SK-N-SH treated with all-trans-retinoic acid at 6 μM for 48 hours (cell line): ENCODE measurements at places on chromosomes 2 and 18.

DNA sequence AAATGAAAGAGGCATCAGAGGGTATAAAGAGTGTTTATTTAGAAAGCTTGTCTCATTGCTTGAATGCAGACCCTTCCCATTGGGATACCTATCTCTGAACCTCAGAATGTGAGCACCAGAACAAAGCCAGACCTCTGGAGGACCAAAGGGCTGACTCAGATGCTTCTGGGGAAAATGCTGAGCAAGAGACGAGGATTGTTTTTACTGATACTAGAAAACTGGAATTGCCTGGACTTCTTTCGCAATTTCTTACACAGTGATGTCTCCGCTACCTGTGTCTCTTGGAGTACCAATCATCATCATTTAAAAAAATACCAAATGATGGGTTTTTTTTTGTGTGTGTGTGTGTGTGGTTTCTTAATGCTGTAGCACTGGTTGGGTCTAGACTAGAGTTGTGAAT lies 55.6 kb upstream of the CCDC85A start:
- ATAC-seq, result no peak

GRCh38 chr18:65016631-65017371 lies 734.0 kb upstream of the CDH7 start:
- no peak for ATAC-seq

DNA sequence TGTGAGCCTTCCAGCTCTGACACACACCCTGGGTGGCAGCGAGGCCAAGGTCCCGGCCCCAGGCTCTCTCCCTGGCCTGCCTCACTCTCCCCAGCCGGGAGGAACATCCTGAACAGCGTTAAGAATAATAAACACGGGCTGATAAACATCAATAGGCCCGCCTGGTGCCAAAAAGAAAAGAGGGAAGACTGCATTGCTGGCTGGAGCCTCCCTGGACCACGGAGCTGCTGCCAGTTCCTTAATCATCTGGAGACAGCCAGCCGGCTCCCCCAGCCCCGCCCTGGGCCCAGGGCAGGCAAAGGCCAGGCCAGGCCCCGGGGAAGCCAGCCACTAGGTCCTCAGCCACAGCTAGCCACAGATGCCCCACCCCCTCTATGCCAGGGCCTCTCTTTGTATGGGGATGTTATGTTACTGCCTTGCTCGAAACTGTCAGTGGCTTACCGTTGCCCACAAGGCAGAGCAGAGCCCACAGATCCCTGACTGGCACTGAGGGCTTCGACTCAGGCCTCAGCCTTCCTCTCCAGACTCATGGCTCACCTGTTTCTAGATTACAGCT lies 293.7 kb downstream of the DYSF start:
- peak; percentile 49 for ATAC-seq

DNA sequence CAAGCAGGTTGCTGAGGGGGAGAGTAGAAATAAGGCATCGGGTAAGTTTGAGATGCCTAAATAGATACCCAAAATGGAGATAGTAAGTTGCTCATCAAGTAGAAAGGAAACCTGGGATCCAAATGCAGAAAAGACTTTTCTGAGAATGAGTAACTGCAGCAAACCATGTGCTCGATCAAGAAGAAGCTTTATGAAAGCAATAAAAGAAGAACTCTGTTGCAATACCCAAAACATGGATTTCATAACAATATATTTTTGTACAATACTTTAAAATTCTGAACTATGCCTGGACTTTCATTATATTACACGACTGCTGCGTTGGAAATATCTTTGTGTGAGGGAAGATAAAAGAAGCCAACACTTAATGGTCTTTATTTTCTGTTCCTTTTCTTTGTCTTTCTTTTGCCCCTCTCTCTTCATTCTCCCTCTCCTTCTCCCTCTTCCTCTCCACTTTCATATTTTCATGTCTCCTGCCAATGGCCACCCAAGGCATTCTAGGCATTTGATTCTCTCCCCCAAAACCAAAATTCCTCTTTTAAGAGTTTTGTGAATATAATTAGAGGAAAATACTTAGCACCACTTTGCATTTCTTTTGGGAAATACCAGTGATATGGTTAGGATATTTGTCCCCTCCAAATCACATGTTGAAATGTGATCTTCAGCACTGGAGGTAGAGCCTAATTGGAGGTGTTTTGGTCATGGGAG lies 257.6 kb downstream of the MREG start:
- ATAC-seq, result no peak

GRCh38 chr2:63678551-63678950 lies 89.8 kb downstream of the MDH1 start:
- no peak for ATAC-seq

GRCh38 chr18:74389991-74390390 lies 67.1 kb downstream of the DIPK1C start:
- no peak for ATAC-seq

DNA sequence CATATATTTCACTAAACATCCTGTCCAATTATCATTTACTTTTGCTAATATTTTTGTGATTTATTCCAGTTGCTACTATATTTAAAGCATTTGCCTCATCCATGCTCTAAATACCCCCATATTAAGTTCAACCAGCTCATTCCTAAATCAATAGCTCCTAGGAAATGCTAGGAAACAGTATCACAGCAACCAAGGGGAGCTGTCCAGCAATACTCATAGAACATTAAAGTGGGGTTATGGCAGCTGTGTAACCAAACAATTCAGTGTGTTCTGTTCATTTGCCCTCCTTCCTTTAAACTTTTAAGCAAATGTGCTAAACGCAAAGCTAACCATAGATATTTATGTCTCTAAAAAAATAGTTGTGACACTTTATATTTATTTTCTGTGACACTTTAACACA lies 41.1 kb downstream of the ACVR1C start:
- ATAC-seq, result no peak

- no peak for ATAC-seq
These were observed 75.3 kb downstream of the SMAD7 start for GRCh38 chr18:48875314-48875941.

- no peak for ATAC-seq
These were observed 73.1 kb downstream of the RAB3GAP1 start for GRCh38 chr2:135124924-135125886.

DNA sequence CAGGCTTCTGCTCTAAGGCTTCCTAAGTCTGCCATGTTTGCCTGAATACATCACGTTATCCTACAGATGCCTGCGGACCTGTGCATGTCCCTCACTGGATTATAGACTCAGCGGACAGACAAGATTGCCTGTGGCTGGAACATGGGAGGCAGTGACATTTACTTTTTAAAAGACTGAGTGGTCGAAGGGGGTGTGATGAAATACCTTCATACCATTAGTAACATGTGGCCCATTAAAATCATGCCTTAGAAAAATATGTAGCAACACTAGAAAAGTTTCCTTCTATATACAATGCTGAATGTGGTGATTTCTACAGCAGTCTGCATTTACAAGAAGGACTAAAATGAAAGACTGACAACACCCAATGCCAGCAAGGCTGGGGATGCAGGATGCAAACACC lies 154.4 kb downstream of the ASB1 start:
- no peak for ATAC-seq

DNA sequence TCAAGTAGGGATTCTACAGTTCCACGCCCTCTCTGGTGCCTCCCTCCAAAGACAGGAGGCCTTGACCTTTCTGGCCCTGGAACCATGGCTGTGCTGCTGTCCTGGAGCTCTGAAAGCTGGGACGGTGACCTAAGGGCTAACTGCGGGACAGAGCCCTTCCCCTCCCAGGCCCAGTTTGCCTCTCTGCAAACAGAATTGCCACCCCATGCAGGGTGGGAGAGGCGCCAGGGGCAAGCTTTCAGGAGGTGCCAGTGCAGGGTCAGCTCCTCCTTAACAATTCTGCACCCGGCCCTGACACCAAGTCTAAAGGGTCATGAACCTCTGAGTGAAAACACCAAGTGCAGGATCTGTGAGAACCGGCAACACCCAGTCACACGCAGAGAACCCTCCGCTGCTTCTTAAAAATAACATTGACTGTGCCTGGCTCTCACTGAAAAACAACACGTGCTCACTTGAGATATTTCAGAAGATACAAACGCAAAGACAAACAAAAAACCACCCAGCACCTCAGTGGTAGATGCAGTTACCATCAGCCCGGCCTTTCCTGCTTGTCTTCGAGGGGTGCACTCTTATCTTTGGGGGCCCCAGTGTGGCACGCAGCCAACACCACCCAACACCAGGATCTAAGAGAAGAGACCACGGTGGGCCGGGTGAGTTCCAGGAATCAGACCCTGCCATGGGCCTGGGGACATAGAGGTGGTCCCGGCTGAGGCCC lies 1.1 kb upstream of the SNED1 start:
- no peak for ATAC-seq

DNA sequence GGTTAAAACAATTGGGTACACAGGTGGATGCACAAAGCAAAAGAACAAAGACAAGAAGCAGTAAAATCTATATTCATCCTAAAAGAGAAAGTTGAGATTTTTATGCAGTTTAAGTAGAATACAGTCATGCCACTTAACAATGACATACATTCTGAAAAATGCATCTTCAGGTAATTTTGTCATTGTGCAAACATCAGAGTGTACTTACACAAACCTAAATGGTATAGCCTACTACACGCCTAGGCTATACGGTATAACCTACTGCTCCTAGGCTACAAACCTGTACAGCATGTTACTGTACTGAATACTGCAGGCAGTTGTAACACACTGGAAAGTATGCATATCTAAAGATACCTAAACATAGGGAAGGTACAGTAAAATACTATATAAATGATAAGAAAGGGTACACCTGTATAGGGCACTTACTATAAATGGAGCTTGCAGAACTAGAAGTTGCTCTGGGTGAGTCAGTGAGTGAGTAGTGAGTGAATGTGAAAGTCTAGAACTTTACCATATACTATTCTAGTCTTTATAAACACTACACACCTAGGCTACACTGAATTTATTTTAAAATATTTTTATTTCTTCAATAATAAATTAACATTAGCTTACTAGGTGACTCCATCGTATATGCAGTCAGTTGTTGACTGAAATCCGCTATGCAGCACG lies 132.9 kb downstream of the BARD1 start:
- ATAC-seq, result no peak

DNA sequence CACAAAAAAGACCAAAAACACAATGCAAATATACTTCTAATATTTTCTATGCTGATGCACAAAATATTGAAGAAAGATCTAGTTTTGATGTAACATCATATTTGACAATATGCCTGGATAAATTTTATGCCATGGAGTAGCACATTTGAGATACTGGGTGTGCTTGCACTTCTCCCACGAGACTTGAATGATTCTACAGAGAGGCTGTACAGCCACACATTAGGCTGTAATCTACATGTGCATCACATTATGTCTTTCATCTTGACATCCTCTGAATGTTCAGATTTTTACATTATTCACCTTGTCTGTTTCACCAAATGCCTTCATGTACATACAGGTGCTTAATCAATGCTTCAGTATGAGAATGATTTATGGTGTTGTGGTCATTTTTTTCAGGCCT lies 756.4 kb upstream of the CDH7 start:
- no peak for ATAC-seq

GRCh38 chr18:58256316-58257080 lies 212.5 kb downstream of the NEDD4L start:
- ATAC-seq, result no peak

DNA sequence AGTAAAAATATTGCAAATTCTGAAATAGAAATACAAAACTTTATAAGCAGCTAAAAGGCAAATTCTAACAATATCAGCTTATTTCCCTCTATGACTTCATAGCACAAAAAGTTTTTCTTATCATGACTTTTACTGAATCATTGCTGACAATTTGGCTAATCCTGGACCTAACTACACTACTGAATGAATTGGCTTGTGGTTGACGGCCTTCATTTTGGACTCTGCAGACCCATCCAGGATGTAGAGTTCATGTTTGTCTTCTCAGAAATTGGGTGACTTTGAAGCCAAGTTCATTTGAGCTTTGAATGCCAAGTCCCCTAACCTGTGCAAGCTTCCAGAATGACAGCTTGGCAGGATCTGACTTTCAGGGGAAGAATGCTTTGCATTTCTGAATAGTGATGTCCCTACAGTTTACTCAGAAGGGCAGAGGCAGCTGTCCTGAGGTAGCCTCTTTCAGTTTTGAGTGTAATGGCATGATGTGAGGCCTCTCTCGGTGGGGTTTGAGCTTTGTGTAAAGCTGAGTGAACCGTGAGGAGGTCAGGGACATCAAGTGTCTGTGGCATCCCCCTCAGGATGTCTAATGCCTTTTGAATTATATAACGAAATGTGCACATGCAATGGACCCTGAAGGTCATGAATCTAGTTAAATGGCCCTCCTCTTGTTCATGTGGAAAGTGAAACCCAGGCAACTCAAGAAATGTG lies 48.0 kb downstream of the EFEMP1 start:
- peak; percentile 77 for ATAC-seq

GRCh38 chr2:85490861-85491755 lies 47.9 kb upstream of the MAT2A start:
- ATAC-seq, result no peak

- no peak for ATAC-seq
These were observed 629.6 kb upstream of the VRK2 start for GRCh38 chr2:57417007-57417406.

GRCh38 chr18:29250259-29250658 lies 1073.3 kb upstream of the CDH2 start:
- ATAC-seq, result no peak
